ENCODE measurements at places on chromosomes 16 and 17.

- DNase-seq, result no peak
These were observed 6.0 kb downstream of the PRKAR1A start for GRCh38 chr17:68518063-68518815.

DNA sequence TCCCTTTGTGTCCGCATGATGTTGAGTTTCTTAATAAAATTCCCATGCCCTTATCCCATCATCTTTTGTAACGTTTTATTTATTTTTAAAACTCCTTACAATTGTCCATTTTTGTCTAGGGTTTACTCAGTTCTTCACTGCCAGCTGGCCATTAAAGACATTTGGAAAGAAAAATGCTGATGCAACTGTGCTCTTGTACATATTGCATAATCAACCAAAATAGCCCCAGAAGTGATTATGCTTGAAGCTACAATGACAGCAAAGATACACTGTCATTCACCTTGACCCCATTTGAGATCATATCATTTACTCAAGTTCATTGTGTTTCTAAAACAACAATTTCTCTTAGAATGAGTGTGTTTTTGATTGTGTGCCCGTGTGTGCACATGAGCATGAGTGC, 1074.6 kb upstream of the RBFOX1 start:
- DNase-seq, result no peak

- DNase-seq, result peak; percentile 75
These were observed 26.5 kb upstream of the LASP1NB start for GRCh38 chr17:38898812-38899348.

GRCh38 chr16:17271687-17272086, 199.1 kb downstream of the XYLT1 start:
- DNase-seq, result no peak

GRCh38 chr17:8063761-8064534, 23.6 kb downstream of the ALOX12B start:
- DNase-seq, result no peak

GRCh38 chr17:78879635-78880186, 23.3 kb downstream of the CEP295NL start:
- no peak for DNase-seq

DNA sequence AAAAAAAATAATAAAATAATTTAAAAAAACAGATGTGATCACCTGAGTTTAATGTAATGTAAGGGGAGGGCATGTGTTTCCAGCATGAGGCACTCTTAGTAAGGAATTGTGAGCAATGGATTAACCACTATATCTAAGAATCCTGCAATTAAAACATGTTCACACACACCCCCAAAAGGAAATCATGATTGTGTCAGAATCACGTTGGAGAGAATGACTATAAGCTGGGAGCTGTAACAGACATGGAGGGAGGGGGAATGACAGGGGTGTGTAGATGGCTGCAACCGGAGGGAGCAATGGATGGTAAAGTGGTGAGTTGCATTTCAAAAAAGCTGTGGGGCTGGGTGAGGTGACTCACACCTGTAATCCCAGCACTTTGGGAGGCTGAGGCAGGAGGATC, 13.6 kb upstream of the CCL22 start:
- no peak for DNase-seq

DNA sequence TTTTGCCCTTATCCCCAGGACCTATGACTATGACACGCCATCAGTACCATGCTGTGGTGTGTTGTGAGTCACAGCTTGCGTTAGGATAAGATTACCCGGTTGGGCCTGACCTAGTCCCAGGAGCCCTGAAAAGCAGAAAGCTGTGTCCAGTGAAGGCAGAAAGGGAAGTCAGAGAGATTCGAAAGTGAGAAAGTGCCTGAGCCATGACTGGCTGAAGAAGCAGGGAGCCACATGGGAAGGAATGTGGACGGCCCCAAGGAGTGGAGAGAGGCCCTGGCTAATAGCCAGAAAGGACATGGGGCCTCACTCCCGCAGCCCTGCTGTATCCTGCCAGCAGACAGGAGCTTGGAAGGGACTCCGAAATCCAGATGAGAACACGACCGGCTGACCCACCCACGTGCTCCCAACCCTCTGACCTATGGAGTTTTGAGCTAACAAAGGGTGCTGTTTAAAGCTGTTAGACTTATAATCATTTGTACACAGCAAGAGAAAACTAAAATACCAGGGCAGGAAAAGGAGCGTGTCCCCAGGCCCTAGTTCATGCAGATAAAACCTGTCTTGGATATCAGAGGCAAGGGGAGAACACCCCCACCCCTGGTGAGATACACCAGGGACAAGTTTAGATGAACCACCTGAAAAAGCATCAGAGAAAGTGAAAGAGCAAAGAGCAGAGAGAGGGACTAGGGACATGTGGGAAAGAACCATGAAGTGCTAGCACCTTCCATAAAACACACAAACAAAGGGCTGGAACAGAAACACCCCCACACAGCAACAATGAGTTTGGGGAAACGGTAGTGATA, 115.3 kb downstream of the SLC39A11 start:
- no peak for DNase-seq
